ENCODE measurements at places on chromosomes 2 and 18.

GRCh38 chr2:205675861-205676516 lies 6.3 kb upstream of the NRP2 start:
- DNase-seq = peak; percentile 22

DNA sequence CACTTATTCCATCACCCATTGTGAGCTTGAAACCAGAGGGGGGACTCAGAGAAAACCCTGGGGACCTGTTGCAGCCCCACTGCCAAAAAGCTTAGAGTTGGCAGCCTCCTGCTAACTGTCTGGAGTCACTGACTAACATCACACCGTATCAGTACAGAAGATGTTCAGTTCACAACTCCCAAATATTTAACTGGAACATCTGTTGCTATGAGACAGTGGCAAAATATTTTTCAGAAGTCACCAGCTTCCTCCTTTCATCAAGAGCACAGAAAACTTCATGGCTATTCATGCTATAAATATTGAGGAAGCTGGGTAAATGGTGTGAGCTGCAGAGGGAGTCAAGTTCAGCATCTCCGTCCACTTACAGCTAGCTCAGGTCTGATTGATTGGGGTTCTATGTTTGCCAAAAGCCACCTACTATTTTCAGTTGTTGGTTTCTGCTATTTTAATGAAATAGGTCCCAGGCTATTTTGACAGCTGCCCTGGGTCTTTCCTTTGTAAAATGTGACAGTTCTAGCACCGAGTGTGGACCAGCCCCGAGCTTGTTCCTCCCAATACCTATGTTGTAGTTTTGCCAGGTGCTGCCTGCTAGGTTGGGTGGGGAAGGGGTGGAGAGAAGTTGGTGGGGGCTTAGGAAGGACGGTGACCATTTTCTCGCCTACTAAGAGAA lies 9.8 kb downstream of the TUBB6 start:
- no peak for DNase-seq

DNA sequence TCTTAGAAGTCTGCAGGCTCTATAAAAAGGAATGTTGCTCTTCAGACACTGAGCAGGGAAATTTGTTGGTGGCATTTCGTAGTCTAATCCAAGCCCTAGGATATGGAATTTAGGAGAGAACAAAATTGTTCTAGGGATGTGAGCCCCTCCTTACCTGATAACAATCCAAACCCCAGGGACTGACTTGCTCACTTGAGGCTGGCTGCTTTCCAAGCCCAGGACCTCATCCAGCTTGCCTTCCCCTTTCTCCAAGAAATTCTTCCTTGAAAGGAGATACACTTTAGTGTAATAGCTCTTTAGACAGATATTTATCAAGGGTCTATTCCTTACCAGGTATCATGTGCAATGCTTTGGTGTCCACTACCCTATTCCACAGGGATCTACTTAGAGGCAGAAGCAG lies 279.8 kb downstream of the C1D start:
- no peak for DNase-seq

- peak; percentile 65 for DNase-seq
Observed at GRCh38 chr18:42053188-42053781, 98.3 kb downstream of the PIK3C3 start.

- DNase-seq = no peak
Observed at GRCh38 chr2:164773635-164774034, 68.0 kb downstream of the COBLL1 start.

DNA sequence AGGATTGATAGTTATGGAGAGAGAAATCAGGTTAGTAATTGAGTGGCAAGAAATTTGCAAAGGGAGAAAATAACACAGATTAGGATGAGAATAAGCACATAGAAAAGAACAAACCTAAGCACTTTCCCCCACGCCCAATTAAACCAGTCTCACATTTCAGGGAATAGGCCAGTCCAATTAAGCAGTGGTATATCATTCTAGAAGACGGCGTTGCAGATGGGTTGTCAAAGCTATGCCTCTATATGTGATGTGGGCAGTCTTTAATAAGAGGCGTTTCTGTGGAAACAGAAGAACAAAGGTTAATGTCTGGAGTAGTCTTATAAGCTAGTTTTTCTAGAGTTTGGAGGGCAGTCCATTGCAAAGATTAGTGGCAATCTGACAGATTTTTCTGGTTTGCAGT lies 61.6 kb downstream of the B3GNT2 start:
- no peak for DNase-seq
